ENCODE measurements at places on chromosomes 6 and 20.
A peak's percentile ranks its signal among the peaks of the same experiment; 100 is the strongest.

DNA sequence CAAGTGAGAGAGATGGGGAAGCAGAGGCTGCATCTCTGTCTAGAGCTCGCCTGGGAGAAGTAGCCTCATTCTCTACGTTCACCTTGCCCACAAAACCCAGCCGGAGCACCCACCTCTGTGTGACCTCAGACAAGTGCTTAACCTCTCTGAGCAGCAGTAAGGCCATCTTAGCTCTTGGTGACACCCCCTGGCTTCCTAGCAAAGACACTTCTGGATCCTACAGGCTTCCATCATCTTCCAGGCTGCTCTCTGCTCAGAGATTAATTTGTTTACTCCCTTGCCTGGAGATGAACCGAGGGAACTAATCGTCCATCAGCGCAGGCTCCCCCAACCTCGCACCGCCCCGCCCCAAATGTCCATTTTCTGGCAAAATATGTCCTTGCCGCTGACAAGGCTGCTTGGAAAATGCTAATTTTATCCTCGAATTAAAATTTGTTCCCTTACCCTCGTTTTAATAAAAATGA is 24.0 kb upstream of the CTNNBL1 start:
- DNase-seq, result no peak

GRCh38 chr20:38747495-38748096 is 664 bp upstream of the ACTR5 start:
- no peak for DNase-seq

DNA sequence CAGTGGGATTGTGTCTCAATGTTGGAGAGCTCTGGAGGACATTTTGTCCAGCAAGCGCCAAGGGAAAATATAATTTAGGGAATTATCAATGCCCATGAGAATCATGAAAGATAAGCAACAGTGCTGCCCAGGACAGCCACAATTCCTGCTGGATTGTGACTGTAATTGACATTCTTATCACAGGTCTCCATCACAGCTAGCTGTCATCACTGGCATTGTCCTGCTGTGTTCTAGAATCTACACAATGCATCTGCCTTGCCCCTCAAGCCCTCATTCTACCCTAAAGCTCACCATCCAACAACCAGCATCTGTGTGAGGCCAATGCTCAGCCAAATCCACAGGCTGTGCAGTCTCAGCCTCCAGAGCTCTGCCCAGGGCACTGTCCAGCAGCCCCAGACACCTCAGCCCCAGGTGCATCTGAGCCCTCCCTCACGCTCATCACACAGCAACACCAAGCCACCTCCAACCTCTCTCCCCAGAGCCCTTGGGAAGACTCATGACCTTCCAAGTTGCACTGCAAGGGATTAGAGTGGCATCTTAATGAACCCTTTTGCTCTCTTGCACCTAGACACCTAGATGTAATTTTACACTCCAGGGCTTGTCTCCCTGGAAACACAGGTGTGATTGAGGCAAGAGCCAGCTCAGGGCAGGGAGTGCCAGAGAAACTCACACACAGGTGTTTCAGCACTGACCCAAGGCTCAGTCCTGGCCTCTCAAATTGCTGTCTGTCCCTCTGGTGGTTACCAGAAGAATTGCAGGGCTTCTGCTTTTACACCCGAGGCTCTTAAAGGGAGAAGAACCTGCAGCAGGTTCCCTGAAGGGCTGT is 85.2 kb upstream of the PHACTR3 start:
- peak; percentile 56 for DNase-seq

DNA sequence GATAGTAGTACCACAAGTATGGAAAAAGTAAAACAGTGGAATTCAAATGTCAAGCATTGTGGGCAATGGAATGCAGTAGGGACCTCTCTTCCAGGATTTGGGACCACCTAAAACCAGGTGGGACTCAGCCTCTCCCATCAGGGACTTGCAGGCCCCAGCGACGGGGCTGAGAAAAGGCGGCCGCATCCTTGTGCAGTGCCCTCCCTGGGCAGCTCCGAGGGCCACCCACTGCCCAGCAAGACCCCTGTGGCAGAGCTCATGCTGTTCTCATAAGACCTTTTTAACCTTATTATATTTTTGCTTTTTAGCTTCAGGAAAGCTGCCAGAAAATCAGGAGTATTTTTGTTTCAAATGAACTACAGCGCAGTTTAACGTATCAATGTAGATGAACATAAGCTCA is 142.6 kb upstream of the RPS6KA2 start:
- no peak for DNase-seq

DNA sequence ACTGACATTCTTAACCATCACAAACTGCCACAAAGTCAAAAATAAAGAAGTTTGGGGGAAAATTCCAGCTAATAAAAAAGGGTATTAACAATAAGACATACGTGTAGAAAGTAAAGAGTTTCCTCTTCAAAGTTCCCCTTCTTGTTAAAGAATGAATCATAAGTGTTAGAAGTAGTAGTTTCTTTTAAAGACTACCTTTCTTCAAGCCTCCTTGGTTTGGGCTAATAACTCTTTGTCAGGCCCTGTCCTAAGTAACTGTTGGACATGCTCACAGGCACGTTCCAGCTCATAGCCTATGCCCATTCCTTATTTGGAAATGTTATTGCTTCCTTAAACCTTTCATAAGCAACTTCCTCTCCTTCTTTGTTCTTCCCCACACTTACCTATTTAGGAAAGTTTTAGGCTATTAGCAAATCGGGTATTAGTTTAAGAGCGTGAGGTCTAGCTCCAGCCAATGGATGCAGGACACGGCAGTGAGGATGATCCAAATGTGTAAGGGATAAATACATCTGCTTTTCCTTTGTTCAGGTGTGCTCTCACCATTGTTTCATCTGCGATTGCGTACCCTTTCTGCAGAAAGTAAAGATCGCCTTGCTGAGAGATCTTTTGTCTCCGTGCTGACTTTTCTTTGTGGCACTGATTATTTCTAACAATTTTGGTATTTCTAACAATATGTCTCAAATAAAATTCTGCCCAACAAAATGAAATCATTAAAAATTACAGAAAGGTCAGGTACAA is 64.9 kb downstream of the CHD6 start:
- DNase-seq, result no peak

DNA sequence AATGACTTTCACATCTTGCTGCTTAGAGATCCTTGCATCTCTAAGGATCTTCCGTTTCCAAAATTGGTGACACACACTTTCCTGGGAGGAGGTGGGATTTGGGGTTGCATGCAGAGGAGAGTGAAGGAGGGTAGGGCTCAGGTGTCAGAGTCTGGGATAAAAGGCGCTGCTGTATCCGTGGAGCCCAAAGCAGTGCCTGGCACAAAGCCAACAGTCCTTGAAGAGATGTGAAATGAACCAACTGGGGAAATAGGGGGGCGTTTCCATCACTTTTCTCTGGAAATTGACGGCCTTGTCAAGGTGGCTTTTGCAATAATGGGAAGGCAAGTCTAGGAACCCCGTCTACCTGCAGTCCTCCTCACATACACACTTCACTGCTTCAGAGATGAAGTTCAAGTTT is 59.5 kb upstream of the NELFCD start:
- DNase-seq, result no peak

- DNase-seq, result no peak
Observed at GRCh38 chr6:101705866-101706265, 312.4 kb downstream of the GRIK2 start.

- DNase-seq, result no peak
Observed at GRCh38 chr20:21064924-21065323, 41.2 kb downstream of the LINC00237 start.

- peak; percentile 21 for DNase-seq
Observed at GRCh38 chr20:61253640-61254511, 1.8 kb downstream of the CDH4 start.

DNA sequence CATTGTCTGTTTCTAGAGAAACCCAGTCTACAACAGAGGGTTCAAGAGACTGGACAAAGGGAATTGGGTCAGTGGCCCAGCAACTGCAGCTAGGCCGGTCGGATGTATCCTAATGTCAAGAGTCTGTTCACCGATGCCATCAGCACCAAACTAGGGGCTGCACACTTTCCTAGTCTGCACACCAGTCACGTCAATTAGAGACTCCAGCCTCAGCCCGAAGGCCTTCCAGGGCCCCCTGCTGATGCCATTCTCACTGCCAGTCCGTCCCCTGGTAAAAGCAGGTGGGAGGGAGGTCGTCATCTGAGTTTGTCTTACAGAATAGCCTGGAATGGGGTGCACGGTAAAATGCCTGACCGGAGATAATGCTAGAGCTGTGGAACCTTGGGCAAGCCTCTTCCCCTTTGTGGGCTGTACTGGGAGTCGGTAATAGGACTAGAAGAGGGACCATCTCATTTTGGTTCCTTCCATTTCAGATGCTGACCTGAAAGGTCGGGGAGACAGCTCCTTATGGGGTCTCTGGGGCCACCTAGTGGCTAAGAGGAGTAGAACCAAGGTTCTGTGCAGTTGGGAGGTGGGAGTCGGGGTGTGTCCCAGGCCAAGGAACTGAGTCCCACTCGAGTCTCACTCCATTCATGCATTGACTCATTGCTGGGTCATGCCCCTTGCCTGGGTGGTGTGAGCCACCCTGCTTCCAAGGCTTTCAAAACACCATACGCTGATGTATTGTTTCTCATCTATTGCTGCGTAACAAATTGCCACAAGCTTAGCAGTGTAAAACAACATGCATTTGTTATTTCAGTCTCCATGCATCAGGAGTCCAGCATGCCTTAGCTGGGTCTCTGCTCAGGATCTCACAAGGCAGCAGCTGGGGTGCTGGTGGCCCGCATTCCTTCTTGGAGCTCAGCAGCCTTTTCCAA is 5.1 kb downstream of the SOX12 start:
- peak; percentile 89 for DNase-seq

- DNase-seq, result peak; percentile 31
Observed at GRCh38 chr20:39885975-39886649, 802.9 kb downstream of the MAFB start.

Measured in head of caudate nucleus (tissue), 42 donors.